Left renal pelvis (tissue), 4 donors: ENCODE measurements at places on chromosomes 16 and 17.

- DNase-seq: no peak
These were observed 361.9 kb downstream of the C16orf95 start for GRCh38 chr16:86955136-86955855.

DNA sequence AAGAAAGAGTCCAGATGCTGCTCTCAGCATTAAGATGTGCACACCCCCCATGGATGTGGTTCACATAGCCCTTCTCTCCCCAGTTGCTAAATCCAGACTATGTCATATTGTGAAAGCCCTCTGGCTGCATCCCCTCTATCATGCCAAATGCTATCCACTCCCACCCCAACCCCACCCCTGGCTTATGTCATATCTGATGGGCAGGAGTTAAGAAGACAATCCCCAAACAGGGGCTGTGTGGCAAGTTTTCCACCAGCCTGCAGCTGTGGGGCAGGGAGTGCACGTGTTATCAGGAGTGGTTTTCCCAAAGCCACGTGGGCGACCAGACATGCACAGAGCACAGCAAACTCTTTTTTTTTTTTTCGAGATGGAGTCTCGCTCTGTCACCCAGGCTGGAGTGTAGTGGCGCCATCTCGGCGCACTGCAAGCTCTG is 10.0 kb downstream of the FAM117A start:
- DNase-seq: no peak

GRCh38 chr17:41315814-41316445 is 420 bp upstream of the KRTAP17-1 start:
- no peak for DNase-seq

DNA sequence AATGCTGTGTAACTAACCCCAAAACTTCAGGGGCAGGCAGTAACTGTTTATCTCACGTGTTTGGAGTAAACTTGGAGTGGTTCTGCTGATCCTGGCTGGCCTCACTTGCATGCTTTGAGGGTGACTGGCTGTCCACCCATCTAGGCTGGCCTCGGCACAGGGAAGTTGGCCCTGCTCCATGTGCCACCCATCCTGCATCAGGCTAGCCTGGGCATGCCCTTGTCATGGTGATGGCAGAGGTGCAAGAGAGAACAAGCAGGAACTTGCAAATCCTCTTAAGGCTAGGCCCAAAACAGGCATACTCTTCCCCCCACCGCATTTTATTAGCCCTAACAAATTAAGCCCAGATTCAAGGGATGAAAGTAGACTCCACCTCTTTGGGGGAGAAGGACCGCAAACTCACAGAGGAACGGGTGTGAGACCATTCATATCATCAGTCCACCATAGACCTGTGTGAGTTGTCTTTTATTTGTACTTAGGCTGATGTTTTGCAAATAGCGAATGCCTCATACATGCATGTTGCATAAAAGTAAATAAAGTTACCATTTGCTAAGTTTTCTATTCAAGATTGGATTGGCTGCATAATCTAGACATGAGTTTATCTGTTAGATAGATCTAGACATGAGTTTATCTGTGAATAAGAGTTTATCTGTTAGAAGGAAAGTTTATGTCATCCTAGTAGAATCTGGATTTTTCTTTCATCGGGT is 221.0 kb downstream of the CCDC182 start:
- DNase-seq: no peak

- no peak for DNase-seq
These were observed 369.8 kb downstream of the UTP18 start for GRCh38 chr17:51630101-51630671.

GRCh38 chr17:12909046-12909445 is 108.8 kb downstream of the ELAC2 start:
- no peak for DNase-seq

GRCh38 chr17:73455050-73455687 is 143.4 kb upstream of the CDC42EP4 start:
- DNase-seq: no peak

DNA sequence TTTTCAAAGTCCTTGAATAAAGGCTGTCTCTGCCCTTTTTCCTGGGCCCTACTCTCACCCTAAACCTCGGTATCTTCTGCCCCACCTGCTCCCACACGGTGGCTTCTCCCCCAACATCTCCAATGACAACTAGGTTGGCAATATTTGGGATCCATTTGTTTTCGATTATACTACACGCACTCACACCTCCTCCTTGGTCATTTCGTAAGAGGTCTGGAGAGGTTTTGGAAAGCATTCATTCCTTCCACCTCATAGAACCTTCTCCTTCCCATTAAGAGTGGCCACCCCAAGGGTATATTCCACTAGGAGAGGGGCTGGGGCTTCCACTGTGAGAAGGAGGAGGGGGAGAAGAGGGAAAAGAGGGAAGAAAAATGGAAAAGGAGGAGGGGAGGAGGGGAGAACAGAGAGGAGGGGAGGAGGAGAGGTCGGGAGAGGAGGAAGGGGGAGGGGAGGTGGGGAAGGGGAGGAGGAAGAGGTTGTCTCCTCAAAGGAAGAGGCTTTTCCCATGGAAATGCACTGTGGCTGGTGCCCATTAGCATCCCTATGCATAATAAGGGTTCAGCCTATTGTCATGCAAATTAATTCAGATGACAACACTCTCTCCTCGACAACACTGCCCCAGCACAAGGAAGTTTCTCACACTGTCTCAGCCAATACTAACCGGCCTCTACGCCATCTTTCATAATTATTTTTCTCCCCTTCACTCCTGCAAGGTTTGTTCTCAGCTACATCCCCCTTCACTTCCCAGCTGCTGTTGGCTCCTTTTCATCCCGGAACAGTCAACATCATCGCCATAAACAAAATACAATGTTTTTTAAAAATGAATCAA is 30.0 kb downstream of the SOX9 start:
- no peak for DNase-seq

- DNase-seq: no peak
These were observed 168.5 kb downstream of the UTP18 start for GRCh38 chr17:51428668-51429495.
